ENCODE measurements at places on chromosomes 5 and 9.

GRCh38 chr5:94705427-94705826, 87.0 kb downstream of the SLF1 start:
- DNase-seq: no peak

DNA sequence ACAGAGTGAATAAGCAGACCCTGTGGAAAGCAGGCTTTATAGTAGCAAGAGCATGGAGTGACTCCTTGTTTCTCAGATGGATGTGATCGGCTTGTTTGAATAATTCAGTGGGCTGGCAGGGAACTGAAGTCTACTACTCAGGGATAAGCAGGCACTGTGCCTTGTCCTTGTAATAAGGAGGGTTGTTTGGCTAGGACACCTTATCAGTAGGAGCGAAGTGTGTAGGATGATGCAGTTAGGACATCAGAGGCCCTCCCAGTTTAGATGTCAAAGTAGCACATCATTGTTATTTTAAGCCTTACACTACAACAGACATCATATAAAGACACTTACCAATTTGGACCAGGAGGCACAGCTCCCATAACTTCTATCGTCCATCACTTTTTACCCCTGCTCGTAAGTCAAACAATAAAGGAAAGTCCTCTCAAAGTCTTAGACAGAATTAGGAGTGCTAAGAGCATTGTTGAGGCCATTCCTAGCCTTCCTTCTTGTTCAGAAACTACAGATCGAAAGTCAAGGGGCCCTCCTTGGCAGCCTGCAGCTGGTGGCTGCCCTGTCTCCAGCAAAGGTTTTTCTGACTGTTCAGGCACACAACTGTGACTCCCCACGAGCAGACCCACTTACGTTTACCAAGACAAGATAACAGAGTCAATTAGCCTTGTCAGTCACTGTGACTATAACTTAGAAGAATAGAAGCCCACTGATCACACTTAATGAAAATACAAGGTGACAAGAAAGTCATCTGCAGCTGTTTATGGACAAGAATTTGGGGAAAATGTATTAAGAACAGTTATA, 218.6 kb downstream of the SNX18 start:
- no peak for DNase-seq

DNA sequence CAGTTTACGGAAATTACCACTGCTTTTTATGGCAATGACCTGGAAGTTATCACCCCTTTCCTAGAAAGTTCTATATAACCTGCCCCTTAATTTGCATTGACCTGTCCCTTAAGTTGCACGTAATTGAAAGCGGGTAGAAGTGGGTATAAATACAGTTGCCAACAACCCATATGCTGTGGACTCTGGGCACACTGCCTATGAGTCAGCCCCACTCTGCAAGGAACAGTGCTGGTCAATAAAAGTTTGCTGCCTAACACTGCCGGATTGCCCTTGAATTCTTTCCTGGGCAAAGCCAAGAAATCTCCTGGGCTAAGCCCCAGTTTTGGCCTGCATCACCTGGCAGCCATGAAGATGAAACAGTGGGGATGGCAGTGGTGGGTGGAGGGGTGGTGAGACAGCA, 23.9 kb upstream of the CLPTM1L start:
- DNase-seq: no peak

- DNase-seq: no peak
These were observed 36.9 kb upstream of the EXOC3 start for GRCh38 chr5:406041-406440.

- no peak for DNase-seq
These were observed 307.8 kb upstream of the PAPPA start for GRCh38 chr9:115845648-115846312.

All from right kidney (tissue), 9 donors.